ENCODE measurements at places on chromosomes 7 and 10.

DNA sequence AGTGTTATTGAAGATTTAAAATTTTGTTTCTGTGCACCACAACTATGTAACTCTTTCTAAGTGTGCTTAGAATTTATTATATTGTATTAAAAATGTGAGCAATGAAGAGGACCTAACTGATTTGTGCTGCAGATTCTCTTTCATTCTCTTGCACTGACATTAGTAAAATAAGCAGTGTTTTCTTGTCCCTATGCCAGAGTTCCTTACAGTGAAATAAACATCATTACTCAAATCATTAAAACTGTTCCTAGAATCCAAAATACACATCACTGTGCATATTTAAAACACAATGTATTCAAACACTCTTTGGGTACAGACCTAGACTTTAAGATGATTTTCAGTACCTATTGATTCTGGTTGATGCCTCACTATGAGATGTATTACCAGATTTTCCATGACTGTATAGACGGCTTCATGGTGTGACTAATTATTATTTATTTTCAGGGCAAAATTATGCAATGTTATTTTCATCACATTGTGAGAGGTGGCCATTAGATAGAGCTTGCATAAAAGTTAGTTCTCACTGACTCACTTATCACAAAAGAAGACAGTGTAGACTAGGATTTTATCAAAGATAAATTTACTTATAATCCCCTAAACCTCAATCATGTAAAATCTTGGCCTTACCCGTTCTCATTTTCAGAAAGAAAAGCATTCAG lies 93.4 kb downstream of the PTPRZ1 start:
- no peak for DNase-seq

- no peak for DNase-seq
Observed at GRCh38 chr10:60856405-60856804, 78.1 kb downstream of the CDK1 start.

GRCh38 chr7:149156898-149157297 lies 9.6 kb downstream of the ZNF398 start:
- DNase-seq, result no peak

- no peak for DNase-seq
Observed at GRCh38 chr10:22620140-22620857, 94.1 kb downstream of the PIP4K2A start.

DNA sequence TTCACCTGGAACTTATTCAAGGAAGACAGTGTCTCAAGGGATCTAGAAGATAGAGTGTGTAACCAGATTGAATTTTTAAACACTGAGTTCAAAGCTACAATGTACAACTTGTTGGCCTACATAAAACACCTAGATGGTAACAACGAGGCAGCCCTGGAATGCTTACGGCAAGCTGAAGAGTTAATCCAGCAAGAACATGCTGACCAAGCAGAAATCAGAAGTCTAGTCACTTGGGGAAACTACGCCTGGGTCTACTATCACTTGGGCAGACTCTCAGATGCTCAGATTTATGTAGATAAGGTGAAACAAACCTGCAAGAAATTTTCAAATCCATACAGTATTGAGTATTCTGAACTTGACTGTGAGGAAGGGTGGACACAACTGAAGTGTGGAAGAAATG lies 10.9 kb downstream of the IFIT3 start:
- no peak for DNase-seq

- DNase-seq, result no peak
Observed at GRCh38 chr7:2819954-2820397, 24.1 kb downstream of the GNA12 start.

GRCh38 chr10:83680470-83680891 lies 458.8 kb upstream of the GHITM start:
- peak; percentile 57 for DNase-seq

- DNase-seq, result no peak
Observed at GRCh38 chr10:71396711-71397295, at the start of gene CDH23. CDH23 (plus strand) TSS chr10:71396920; CDS start chr10:71439832, 42,912 bp downstream.

DNA sequence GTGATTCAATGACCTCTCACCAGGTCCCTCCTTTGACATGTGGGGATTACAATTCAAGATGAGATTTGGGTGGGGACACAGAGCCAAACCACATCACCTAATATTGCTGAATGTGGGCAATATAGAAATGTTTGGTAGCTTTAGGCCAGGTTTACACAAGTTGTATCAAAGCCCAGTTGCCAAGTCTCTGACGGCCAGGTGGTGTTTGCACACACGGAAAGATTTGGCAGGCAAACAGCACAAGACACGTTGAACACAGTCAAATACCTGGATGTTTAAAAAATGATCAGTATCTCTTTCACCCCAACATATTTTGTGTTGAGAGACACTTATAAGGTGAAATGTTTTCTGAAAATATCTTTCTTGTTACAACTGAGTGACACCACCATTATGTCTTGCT lies 294.4 kb upstream of the MKI67 start:
- no peak for DNase-seq

- DNase-seq, result peak; percentile 64
Observed at GRCh38 chr10:110774069-110775019, 97.4 kb upstream of the PDCD4 start.

DNA sequence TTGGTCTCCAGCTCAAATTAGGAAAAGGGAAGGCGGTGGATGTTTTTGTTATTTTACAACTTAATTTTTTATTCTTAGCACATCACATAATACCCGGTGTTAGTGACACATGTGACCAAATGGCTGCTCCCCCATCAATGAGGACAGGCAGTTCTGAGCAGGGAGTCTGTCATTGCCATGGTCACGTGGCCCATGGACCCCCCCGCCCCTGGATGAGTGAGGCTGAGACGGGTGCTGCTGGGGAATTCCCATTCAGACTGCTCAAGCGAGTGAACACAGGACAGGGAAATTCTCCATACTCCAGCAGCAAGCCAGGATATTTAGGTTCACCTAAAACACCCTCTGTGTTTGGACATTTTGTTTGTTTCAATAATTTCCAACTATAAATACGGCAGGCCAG lies 34.7 kb upstream of the SLC35B4 start:
- no peak for DNase-seq

DNA sequence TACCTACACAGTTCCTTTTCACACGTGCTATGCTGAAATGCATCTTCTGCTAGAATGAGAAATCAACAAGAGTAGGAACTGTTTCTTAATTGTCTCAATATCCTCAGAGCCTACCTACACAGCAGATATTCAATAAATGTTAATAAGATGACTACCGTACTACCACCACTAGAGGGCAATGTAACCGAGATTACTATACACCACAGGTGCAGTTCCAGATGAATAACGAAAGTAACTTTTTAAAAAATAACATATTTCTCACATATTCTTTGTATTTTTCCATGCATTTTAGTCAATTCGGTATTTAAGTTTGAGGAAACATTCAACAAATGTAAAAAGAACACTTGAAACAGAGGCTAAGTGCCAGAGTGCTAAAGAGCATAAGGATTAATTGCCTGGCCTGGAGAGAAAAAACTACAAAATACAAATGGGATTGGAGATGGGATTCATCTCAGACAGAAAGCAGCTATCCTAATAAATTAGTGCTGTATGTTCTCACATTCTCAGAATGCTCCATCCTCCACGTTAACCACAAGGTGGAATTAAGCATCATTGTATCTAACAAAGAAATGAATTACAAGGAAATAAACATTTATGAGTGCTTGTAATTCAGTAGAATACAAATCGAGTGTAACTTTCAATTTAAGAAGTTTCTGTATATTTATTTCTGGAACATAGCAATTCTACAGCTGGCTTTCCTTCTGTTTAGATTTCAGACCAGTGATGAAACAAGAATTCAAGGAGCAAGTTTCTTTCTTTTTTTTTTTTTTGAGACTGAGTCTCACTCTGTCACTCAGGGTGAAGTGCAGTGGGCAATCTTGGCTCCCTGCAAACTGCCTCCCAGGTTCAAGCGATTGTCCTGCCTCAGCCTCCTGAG lies 20.3 kb upstream of the HECTD2 start:
- DNase-seq, result no peak

- DNase-seq, result no peak
Observed at GRCh38 chr10:78544423-78545090, 510.9 kb downstream of the RPS24 start.

- DNase-seq, result peak; percentile 37
Observed at GRCh38 chr10:79487296-79488194, 24.8 kb upstream of the EIF5AL1 start.

GRCh38 chr10:75231672-75232581 lies 3.8 kb downstream of the COMTD1 start:
- DNase-seq, result no peak

GRCh38 chr10:132910186-132910880 lies 32.0 kb downstream of the CFAP46 start:
- no peak for DNase-seq

- DNase-seq, result no peak
Observed at GRCh38 chr10:106479636-106480035, 684.9 kb downstream of the SORCS1 start.

DNA sequence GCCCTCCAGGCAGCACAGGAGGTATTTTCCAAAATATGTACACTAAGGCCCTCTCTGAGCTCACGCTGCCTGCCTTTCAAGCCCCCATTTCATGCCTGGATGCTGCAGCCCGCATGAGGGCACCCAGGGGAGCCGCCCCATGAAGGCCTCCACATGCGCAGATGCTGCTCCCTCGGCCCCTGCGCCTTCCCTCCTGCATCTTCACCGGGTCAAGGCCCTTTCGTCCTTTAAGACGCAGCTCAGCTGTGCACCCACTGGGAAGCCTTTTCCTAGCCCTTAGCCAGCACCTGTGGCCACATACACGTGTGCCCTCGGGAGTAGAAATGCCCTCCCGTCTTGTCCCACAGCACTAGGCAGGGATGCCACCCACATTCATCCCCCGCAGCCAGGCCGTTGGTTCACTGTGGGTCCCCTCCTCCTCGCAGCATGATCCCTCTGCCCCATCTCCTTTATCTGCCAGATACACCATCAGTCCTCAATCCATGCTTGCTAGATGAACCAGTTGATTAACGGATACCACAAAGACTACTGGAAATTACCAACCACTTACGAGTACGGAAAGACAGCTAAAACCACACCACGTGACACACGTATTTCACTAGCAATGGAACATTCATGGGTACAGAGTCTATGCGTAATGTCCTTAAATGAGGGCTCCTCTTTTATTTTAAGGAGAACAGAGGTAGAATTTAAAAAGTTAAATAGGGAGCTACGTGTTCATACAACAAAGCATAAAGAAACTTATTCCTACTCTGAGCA lies 278.0 kb downstream of the TNS3 start:
- DNase-seq, result no peak

GRCh38 chr7:27166531-27167505 lies 1.5 kb upstream of the HOXA9 start:
- DNase-seq, result no peak

DNA sequence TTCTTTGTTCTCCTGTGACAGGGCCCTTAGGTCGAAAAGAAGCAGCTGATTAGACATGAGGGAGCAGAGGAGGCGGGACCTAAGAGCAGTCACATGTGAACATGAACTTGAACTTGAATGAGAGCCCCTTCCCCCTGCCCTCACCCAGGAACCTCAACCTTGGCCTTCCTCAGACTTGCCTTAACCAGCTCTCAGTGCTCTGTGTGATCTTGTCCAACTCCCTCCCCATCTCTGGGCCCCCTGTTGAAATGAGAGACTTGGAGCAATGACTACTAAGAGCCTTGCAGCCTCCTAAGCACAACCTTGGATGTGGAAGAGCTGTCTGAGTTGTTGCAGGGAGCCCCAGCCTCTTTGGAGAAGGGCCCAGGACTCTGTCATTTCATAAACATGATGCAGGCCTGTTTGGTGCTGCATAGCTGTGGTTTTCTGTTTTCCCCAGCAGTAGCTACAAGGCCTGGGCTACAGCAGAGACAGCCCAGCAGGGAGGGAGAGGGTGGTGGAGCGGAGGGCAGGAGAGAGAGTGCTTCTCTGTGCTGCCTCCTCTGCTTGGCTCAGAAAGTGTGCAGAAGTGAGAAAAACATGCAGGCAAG lies 123.9 kb upstream of the ZMIZ1 start:
- DNase-seq, result no peak

DNA sequence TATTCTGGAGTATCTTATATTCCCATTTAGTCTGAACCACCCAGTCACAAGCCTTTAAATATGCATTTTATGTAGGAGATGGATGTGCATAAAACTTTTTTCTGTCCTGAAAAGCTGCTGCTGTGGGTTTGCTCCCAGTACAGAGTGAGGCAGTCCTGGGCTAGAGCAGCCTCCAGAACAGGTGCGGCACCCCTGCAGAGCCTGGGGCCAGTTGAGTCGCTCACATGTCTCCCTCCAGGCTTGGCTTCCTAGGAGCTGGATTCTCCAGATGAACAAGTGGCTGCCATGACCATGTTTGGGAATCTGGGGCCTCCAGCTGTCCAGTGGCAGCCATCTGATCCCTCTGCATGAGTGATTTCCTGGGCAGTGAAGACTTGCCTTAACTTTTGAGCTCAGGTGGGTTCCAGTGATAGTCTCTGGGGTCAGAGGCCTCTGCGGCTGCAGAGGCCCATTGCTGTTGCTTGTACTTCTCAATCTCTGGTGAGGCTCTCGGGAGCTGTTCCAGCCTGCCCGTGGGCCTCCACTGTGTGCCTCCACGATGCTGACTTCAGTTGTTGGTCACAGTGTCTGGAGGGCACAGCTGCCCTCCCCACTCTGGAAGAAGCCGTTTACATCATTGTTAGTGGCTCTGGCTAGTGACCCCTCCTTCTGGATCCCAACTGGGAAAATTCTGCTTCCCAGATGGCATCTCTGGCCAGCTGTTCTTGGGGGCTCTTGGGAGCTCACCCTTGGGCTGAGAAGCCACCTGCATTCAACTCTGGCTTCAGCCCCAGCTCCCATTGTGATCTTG lies 120.4 kb downstream of the EMX2 start:
- no peak for DNase-seq

- no peak for DNase-seq
Observed at GRCh38 chr10:104351061-104351702, 2.5 kb upstream of the CFAP58 start.
